ENCODE measurements at places on chromosomes 5 and 9.

DNA sequence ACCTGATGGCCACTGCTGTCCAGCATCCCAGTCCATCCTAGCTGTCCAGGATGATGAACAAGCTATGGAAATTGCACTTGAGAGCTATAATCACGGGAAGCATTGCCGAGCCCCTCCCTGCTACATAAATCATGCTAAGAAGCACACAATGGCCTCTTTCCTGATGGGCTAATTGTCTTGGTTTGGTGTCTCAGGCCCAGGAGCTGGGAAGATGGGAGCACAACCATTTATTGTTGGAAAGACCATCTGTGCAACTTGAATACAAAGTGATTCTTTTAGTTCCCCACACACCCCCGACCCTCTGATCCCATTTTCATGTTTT is 80.4 kb downstream of the RGS3 start:
- DNase-seq, result no peak

GRCh38 chr9:123697686-123698085 is 232.2 kb downstream of the DENND1A start:
- DNase-seq, result no peak

GRCh38 chr9:14889451-14889850 is 20.8 kb downstream of the FREM1 start:
- no peak for DNase-seq

- no peak for DNase-seq
Measured at GRCh38 chr5:539469-540070, 15.3 kb upstream of the SLC9A3 start.

- no peak for DNase-seq
Measured at GRCh38 chr9:12290166-12290869, 402.9 kb upstream of the TYRP1 start.

GRCh38 chr5:89595056-89595455 is 712.1 kb upstream of the MEF2C start:
- no peak for DNase-seq

DNA sequence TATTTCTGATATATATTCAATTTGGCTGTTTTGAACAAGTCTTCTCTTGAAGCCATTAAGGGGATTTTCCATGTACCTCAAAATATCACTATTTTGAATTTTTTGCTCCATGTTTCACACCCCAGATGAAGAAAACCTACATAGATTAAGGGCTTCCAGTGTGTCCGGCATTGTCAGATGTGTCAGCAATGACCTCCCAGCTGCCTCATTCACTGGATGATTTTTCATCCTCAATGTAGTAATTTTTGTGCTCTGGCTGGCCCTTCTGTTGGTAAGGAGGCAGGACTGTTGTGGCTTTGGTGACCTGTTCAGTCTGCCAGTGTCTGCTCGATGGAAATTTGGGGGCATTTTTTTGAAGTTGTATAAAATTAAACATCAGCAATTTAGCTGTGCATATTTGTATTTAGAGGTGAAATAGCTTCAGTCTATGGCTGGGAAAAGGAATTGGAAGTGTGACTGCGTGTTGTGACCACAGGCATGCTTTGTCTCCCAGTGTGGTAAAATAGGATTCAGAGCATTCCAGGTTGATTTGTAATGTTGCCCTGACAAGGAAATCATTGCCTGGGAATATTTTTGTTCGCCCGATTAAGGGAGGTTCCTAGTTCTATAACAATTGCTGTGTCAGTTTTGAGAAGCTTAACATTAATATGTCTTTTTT is 312.4 kb downstream of the ARHGEF28 start:
- DNase-seq, result no peak

DNA sequence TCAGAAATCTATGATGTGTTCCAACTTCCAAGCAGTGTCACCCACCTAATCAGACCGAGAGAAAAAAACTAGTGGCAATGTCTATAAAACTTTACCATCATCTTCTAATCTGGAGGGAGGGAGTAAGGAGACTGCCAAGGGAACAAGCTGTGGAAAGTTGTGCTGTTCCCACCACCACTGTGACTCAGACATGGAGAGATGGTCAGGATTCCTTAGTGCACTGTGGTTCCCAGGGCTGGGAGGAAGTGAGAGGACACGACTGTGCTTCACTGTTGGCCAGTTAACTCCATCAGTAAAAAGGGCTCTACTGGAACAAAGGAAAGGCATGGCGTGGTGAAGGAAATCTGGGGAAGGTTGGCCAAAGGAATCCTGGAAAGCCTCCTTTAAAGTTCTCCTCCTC is 18.8 kb downstream of the TICAM2 start:
- no peak for DNase-seq

- DNase-seq, result no peak
Measured at GRCh38 chr5:179820127-179820482, 600 bp upstream of the SQSTM1 start.

- DNase-seq, result no peak
Measured at GRCh38 chr5:66958201-66958979, 238.2 kb downstream of the CD180 start.

GRCh38 chr5:179793468-179794139 is at the start of gene LTC4S:
TSS of gene LTC4S (plus strand) at chr5:179793986. CDS start at chr5:179794081, 95 bp downstream.
- DNase-seq, result no peak

GRCh38 chr5:134813407-134813806 is 32.4 kb upstream of the C5orf24 start:
- DNase-seq, result no peak

- no peak for DNase-seq
Measured at GRCh38 chr9:126081746-126082145, 244.9 kb upstream of the MVB12B start.

DNA sequence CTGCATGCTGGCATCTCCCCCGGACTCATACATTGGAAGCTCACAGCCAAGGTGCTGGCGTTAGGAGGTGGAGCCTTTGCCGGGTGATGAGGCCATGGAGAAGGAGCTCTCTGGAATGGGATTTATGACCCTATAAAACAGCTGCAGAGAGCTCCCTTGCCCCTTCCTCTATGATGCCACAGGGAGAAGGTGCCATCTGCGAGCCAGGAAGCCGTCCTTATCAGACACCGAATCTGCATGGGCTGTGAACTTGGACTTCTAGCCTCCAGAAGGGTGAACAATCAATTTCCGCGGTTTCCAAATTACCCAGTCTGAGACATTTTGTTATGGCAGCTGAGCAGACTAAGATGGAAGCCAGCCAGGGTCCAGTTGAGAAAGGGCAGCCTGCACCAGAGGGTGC is 381.2 kb upstream of the IRX1 start:
- no peak for DNase-seq

DNA sequence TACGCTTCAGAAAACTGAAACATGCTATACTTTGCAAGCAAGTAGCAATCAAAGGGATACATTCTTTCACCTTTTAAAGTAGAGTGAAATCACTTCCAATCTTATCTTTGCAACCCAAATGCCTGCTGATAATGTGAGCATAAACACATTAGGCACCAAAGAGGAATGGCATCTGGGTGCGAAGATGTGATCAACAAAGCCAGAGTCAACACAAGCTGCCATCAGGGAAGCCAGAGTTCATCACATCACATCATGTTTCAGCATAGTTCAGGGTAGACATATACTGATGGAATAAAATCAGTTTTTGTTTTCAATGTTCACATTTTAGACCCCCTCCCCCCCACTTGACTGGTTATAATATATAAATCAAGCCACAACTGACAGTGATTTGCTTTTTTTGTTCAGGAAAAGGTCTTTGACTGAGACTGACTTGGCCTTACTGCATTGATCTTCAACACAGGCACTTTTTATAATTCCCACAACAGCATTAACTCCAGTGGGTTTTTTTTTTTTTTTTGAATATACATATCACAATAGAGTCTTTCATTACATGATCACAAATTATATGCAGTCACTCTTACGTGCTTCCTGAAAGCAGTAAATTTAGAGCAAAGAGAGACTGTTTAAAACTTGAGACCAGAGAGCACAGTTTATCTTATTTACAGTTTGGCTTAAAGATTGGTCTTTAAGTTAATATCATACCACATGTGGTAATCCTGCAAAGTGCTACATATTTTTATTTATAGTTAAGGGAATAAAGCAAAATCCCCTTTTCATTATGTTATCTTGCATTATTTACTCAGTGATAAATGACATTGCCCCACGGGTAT is 20.3 kb downstream of the AOPEP start:
- DNase-seq, result no peak

- DNase-seq, result no peak
Measured at GRCh38 chr5:59021837-59022514, 439.1 kb downstream of the RAB3C start.

- no peak for DNase-seq
Measured at GRCh38 chr9:94904806-94905205, 178.3 kb downstream of the AOPEP start.

GRCh38 chr5:173909199-173909598 is 21.1 kb downstream of the CPEB4 start:
- DNase-seq, result no peak

Measured in activated CD4-positive, CD25-positive, alpha-beta regulatory T cell (primary cell).